GM04504 (cell line): ENCODE measurements at places on chromosomes 5 and 9.

- no peak for DNase-seq
Observed at GRCh38 chr9:20227166-20227874, 395.0 kb downstream of the MLLT3 start.

GRCh38 chr5:3954633-3955032 is 359.0 kb downstream of the IRX1 start:
- DNase-seq: no peak

- no peak for DNase-seq
Observed at GRCh38 chr9:106883626-106884190, 20.7 kb downstream of the ZNF462 start.

DNA sequence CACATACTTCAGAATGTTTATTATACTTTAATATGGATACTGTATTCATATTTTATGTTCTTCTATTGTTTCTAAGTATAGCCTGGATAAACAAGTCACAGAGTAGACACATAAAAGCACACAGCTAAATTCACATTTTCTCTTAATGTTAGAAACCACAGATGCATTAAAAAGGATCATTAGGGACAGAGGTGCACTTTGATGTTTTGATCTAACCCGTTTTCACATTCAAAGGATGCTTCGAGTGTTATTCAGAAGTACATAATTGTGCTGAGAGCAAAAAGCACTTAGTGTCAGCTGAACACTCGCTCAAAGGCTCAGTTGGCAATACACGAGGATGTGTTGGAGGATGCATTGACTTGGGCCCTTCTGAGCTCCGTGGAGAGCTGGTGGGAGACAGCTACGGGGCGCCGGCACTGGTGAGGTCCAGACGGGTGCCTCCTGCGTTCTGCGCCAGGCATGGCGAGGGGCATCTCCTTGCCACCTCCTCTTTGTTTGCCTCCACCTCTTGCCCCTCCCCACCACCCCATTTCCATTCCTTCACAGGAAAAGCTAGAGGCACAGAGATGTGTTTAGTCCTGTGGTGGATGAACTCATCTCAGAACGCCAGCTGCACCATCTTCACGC is 35.5 kb downstream of the MED10 start:
- DNase-seq: no peak

- DNase-seq: no peak
Observed at GRCh38 chr5:123124859-123125595, 36.0 kb downstream of the PRDM6 start.

GRCh38 chr5:90131383-90132133 is 278.0 kb downstream of the CETN3 start:
- DNase-seq: no peak

- DNase-seq: no peak
Observed at GRCh38 chr5:82164176-82164976, 113.8 kb downstream of the RPS23 start.
